Stimulated activated CD8-positive, alpha-beta memory T cell treated with anti-CD3 and anti-CD28 coated beads, Interleukin-4, amount 100 ng/mL, for 1 hour (primary cell): ENCODE measurements at places on chromosomes 7 and 10.

DNA sequence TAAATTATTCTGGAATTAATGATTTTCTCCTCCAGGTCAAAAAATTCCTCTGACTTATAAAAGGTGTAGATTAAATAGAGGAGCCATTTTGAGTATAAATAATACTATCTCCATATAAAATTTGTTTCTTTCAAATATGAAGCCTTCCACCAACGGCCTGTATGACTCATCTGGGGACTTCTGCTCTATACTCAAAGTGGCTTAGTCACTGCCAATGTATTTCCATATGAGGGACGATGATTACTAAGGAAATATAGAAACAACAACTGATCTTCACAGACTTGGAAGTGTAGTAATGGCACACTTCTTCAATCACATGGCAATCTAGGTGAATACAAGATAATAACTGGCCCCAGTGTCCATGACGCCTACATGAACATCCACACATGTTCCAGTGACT, 335.6 kb upstream of the HGF start:
- DNase-seq, result no peak

GRCh38 chr7:96075510-96076349, 246.2 kb downstream of the SLC25A13 start:
- peak; percentile 3 for DNase-seq

DNA sequence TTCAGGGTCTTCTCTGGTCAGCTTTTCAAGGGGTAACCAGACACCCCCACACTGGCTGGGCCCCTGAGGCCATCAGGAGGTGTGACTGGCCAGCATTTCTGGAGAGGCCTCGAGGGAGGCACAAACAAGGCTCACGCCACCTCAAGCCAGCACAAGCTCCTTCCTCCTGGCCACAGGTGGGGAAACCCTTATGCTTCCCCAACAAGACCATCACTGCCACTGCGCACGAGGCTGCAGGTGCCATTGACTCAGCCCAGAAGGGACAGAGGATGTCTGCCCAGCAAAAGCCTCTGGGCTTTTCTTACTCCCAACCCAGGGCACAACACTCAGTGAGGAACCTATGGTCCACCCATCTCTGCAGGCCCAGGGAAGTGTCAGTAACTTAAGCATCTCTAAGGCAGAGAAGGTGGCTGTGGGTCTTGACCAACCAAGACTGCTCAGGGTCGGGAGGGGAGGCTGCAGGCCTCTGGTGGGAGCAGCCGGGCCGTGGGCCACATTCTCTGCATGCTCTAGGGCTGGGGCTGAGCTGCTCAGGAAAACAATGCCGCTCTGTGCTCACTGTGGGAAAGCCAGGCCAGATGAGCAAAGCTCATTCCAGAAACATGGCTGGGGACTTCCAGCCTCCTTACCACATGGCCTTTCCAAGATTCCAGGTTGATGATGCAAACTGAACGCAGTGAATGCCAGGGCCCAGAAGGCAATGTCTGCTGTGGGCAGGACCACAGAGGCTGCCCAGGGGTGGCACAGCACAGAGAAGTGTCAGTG, 24.2 kb upstream of the RASSF4 start:
- DNase-seq, result no peak

- no peak for DNase-seq
Measured at GRCh38 chr7:23349484-23350157, 50.5 kb downstream of the MALSU1 start.

GRCh38 chr10:71980181-71981014, 16.2 kb downstream of the CHST3 start:
- no peak for DNase-seq

DNA sequence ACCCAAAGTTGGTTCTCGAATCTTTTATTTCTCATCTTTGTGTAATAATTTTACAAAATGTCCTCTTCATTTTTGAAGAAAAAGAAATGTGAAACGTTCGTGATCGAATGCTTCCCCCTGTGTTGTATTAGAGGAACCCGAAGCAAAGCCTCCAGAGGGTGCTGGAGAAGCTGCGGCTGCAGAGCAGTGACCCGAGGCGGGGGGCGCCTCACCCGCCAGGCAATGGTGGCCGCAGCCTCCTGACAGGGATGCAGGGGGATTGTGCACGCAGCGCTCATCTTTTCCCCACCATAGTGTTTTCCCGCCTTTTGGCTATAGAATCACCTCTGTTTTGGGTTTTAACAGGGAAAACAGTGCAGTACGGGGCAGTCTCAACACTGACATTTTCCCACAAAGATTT, 307.5 kb upstream of the ANKRD30A start:
- no peak for DNase-seq

GRCh38 chr10:71796749-71797405, 23.6 kb upstream of the VSIR start:
- DNase-seq, result no peak

- DNase-seq, result no peak
Measured at GRCh38 chr7:84248843-84249242, 54.3 kb upstream of the SEMA3A start.

- DNase-seq, result no peak
Measured at GRCh38 chr10:111199587-111199986, 122.8 kb downstream of the ADRA2A start.
